Fibroblast of upper back skin (primary cell): ENCODE measurements at places on chromosomes 13 and 19.

DNA sequence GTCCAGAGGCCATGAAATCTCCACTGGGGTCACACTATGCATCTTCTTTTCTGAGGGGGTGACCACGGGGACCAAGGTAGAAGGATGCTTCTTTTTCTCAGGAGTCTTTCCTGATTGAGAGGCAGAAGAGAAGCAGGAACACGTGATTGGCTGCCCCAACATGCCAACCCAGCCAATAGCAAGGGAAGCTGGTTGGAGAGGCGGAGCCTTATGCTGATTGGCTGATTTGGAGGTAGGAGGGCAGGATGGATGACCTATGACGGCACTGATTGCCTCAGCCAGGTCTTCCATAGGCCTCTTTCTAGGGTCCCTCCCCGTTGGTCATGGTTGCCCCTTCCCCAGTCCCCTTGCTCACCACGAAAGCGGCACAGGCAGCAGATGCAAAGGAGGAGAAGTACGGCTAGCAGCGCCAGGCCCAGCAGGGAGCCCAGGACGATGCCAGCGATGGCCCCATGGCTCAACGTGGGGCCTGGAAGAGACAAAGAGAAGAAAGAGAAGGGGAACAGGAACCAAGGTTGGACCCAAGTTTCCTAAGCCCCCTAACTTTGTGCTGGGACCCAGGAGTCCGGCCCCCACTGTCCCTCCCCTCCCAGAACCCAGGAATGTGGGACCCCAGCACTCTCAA lies 8.0 kb downstream of the VSIG10L start:
- no peak for DNase-seq

DNA sequence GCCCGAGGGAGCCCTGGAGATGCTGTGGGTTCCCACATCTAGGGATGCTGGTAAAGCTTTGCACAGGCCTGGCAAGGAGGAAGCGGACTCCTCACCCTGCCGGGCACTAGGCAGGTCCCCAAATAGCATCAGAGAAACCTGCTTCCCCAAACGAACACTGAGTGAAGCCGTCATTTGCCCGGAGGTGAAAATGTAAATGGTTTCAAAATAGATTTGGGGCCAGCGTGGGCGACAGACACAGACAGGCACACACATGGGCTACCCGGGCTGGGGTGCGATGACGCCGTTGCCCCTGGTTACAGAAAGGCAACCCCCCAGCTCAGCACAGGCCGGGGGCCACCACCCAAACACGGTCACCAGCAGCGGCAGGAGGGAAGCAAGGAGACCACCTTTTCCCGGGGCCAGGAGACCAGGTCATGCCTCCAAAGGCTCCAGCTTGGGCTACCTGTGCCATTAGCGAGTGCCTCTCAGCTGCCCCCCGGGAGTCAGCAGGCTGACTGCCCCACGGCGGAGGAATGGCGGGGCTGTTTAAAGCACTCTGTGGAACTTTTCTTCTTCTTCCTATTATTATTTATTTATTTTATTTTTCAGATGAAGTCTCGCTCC lies 47.5 kb upstream of the NDUFS7 start:
- DNase-seq, result no peak

GRCh38 chr13:107650081-107650701 lies 565.1 kb downstream of the LIG4 start:
- peak; percentile 29 for DNase-seq

- DNase-seq, result no peak
These were observed 3.9 kb upstream of the LRRC63 start for GRCh38 chr13:46207828-46208227.

- DNase-seq, result peak; percentile 89
These were observed 236.2 kb upstream of the HTR2A start for GRCh38 chr13:47133011-47133445.

GRCh38 chr19:37953171-37953917 lies 46.3 kb downstream of the SIPA1L3 start:
- peak; percentile 46 for DNase-seq

DNA sequence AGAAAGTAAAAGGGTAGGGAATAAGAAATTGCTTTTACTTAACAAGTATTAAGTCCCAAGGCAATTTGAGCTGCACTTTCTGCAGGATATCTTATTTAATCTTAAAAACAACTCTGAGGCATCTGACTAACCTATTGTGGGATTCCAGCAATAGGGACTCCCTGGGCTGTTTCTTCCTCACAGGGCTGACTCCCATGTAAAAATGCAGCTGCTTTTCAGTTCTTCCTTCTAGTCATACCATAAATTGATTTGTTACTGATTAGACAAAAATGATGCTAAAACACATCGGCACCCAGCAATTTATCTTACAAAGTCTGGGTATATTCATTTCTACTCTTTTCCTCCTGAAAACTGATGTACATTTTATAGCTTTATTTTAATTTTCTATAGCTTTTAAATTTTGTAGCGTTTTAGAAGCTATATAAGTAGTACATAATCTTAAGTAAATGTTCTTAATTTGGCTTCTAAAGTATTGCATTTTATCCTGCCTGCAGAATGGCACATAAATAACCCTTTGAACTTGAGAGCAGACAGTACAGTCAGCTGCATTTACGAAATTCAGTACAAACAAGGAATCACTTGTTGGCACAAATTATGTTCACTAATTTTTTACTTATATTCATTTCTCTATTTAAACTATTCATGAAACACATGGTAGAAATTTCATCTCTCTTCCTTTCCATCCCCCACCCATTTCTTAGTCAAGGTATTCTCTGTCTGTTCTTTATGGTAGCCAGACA lies 102.4 kb upstream of the FRY start:
- DNase-seq, result no peak

- DNase-seq, result no peak
These were observed 22.3 kb downstream of the TJP3 start for GRCh38 chr19:3730457-3730958.

GRCh38 chr19:38022791-38023670 lies 116.0 kb downstream of the SIPA1L3 start:
- DNase-seq, result peak; percentile 54

DNA sequence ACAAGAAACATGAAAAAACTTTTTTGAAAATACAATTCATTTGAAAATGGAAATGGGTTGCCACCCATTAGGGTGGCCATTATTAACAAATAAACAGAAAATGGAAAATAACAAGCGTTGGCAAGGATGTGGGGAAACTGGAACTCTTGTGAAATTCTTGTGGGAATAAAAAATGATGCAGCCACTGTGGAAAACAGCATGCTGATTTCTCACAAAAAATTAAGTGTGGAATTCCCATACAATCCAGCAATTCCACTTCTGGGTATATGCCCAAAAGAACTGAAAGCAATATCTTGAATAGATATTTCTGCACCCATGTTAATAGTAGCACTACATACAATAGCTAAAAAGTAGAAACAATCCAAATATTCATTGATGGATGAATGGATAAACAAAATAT lies 165.2 kb downstream of the DCLK1 start:
- no peak for DNase-seq

DNA sequence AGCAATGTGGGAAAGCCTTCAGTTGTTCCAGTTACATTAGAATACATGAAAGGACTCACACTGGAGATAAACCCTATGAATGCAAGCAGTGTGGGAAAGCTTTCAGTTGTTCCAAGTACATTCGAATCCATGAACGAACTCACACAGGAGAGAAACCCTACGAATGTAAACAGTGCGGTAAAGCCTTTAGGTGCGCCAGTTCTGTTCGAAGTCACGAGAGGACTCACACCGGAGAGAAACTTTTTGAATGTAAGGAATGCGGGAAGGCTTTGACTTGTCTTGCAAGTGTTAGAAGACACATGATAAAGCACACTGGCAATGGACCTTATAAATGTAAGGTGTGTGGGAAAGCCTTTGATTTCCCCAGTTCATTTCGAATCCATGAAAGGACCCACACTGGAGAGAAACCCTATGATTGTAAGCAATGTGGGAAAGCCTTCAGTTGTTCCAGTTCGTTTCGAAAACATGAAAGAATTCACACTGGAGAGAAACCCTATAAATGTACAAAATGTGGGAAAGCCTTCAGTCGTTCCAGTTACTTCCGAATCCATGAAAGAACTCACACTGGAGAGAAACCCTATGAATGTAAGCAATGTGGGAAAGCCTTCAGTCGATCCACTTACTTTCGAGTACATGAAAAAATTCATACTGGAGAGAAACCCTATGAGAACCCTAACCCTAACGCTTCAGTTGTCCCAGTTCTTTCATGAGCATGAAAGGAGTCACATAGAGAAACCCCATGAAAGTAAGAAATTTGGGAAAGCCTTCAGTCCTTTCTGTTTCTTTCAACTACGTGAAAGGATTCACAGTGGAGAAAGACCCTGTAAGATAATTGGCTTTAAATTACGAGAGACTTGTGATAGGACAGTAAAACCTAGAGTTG lies 20.1 kb downstream of the ZNF627 start:
- no peak for DNase-seq

GRCh38 chr13:40185414-40185813 lies 481.0 kb downstream of the FOXO1 start:
- DNase-seq, result no peak

- peak; percentile 92 for DNase-seq
These were observed 5.4 kb downstream of the COL4A2 start for GRCh38 chr13:110312339-110313031.

DNA sequence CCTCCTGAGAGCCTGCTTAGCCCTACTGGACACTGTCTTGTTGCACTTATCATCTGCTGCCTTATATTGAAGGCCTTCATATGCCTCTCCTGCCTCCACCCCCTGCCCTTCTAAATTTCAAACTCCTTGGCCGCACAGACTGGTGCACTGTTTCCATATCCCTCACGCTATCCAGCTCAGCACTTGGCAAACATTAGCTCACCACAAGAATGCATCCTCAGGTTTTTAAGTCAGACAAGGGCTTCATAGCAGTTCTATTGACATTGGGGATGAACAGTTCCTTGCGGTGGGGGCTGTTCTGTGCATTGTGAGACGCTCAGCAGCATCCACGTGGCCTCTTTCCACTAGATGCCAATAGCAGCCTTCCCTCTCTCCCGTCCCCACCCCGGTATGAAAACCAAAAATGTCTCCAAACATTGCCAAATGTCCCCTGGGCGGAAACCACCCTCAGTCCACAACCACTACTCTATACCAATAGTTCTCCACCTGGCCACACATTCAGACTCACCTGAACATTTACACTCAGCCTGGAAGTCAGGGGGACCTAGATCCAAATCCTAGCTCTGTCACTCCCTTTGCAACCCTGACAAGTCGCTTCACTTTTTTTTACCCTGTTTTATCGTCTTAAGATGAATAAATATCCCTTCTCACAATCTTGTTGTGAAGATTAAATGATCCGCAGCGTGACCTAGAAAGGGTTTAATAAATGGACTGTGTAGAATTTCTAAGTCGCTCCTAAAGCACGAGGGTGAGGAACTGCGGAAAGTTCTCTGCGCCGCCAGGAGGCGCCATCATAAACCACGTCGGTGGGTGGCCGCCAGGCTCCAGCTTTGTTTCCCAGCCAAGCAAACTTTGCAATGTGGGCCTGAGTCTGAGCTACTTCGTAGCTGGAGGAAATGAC lies 3.6 kb upstream of the CEACAM3 start:
- peak; percentile 53 for DNase-seq

DNA sequence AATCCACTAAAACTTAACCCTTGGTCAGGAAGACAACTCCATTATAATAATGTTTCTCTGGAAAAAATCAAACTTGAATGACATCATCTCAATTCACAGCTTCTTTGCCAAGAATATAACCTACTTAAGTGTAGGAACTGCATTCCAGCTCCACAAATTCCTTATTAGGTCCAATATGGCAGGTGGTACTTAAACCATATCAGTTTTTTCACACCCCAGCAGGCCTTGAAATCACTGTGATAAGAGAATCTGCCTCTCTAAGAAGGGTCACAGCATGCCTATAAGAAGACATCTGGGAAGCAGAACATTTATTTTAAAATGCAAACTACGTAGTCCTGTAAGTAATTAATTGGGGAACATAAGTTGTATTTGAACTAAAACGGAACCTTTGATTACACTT lies 687.8 kb downstream of the DIAPH3 start:
- no peak for DNase-seq

- DNase-seq, result peak; percentile 90
These were observed 5.4 kb downstream of the RSPH6A start for GRCh38 chr19:45809643-45810159.

GRCh38 chr19:16112778-16113177 lies 1.1 kb downstream of the RAB8A start:
- no peak for DNase-seq

GRCh38 chr19:15417699-15418098 lies 1.1 kb downstream of the AKAP8L start:
- peak; percentile 27 for DNase-seq

DNA sequence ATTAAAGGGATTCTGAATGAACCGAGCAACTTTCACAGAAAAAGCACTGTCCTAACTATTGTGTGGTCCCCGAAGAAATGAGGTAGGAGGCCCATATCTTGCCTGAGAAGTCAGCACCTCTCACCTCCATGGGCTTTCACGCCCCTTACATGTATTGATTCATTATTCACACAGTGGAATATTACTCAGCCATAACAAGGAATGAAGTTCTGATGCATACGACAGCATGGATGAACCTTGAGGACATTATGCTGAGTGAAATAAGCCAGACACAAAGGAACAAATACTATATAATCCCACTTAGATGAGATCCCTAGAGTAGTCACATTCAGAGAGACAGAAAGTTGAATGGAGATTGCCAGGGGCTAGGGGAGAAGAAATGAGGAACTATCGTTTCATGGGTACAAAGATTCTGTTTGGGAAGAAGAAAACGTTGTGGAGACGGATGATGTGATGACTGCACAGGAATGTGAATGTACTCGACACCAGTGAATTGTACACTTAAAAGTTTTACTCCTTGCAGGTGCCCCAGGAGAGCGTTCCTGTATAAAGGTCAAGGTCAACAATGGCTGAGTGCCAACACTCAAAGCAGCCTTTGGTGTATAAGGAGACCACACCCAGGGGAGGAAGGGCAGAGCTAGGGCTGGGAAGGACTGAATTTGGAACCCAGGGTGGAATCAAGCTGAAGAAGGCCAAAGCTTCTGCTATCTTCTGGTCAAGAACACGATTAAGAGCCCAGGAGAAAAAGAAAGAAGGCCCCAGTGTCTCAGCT lies 22.5 kb downstream of the ZIC5 start:
- DNase-seq, result no peak

DNA sequence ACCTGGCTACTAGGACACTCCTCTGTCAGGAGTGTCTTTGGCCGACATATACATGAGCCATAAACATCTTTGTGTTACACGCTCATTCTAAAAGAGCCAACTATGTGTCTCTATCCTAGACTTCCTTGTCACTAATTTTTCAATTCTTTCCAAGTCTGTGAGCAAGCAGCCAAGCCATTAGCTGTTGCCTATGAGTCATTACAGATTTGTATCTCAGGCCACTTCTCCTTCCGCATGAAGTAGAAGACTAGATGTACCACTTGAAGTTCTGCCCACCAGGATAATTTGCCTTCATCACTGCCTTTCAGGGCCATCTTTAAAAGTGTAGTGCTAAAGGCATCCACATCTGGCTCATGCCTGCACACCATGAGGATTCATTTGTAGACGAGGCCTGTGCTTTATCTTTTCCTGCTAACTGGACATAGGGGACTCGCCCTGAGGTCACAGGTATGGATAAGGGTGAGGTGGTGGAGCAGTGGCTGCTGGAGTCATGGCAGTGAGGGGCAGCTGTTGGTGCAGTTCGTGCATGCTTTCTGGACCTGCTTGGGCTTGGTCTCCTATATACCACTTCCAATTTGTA lies 126.1 kb upstream of the KL start:
- DNase-seq, result no peak

- DNase-seq, result no peak
These were observed 27.0 kb downstream of the SLC10A2 start for GRCh38 chr13:103039183-103039582.
